ENCODE measurements at places on chromosomes 2 and 18.

DNA sequence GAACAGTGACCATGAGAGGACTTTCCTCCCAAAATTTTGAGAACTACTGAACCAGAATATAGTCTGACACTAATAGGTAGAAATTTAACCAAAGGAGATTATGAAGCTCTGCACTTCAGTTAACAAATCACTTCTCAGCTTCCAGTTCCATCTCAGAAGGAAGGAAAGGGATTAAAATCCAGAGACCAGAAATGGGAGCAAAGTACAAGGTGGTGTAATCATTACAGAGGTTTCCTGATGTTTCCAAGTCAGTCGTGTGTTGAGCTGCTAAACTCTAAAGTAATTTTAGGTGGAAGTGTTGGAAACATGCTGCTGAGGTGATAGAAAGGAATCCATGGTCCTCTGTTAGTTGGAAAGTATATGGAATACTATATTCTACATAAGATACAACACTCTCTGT lies 10.8 kb downstream of the TYMS start:
- no peak overlapping the region for H3K4me3 ChIP-seq
- H3K36me3 ChIP-seq: peaks cover 67% of the 10 kb centered on the region
- H3K27ac ChIP-seq: peak overlapping the region; percentile 38
- no peaks in the 10 kb centered on the region for H3K27me3 ChIP-seq

GRCh38 chr2:171018522-171018921 lies 89.5 kb downstream of the GORASP2 start:
- no peak overlapping the region for H3K4me3 ChIP-seq
- H3K27ac ChIP-seq: peak overlapping the region; percentile 29
- peaks cover 55% of the 10 kb centered on the region for H3K36me3 ChIP-seq
- no peaks in the 10 kb centered on the region for H3K27me3 ChIP-seq

DNA sequence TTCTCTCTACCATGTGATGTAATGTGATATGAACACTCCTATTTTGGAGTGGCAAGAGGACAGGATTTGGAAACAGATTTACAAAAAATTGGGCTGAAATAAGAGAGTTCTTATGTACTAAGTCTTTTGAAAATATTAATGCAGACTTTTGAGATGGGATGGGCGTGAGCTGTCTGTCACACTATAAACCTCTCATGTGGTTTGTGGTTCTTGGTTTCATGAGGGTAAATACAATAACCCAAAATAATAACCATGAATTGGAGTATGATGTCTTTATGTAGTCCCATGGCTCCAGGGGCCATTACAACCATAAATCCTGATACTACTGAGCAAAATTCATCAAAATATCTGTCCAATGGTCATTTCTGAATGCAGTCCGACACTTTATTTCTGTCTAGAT lies 668.0 kb downstream of the MBD2 start:
- H3K4me1 ChIP-seq: no peaks in the 10 kb centered on the region
- no peak for DNase-seq
- H3K27ac ChIP-seq: no peak overlapping the region

GRCh38 chr2:85737961-85738360 lies 15.8 kb upstream of the ATOH8 start:
- peaks cover 1% of the 10 kb centered on the region for H3K4me1 ChIP-seq
- H3K27ac ChIP-seq: no peak overlapping the region
- peaks cover 56% of the 10 kb centered on the region for H3K27me3 ChIP-seq
- no peak overlapping the region for H3K4me3 ChIP-seq
- DNase-seq: no peak

DNA sequence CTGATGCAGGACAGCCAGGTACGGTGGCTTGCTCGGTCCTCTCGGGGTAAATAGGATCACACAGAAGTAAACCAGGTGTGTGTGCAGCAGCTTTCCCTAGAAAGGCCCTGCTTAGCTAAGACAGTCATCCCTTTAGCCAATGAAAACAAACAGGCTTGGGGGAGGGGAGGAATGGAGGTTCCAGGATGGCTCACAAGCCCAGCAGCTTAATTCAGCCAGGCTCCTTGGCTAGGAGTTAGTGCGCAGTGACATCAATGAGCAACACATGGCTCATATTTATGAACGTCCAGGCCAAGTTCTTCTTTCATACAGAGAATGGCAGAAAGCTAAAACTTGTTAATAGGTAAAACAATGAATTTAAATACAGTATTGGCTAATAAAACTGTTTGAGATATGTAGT lies 10.2 kb downstream of the IAH1 start:
- no peak overlapping the region for H3K27ac ChIP-seq
- no peak for DNase-seq
- H3K4me1 ChIP-seq: no peaks in the 10 kb centered on the region
- H3K4me3 ChIP-seq: no peak overlapping the region
- no peaks in the 10 kb centered on the region for H3K27me3 ChIP-seq

GRCh38 chr2:55175254-55176093 lies 56.6 kb downstream of the CLHC1 start:
- no peaks in the 10 kb centered on the region for H3K27me3 ChIP-seq
- no peak for DNase-seq
- no peaks in the 10 kb centered on the region for H3K36me3 ChIP-seq

DNA sequence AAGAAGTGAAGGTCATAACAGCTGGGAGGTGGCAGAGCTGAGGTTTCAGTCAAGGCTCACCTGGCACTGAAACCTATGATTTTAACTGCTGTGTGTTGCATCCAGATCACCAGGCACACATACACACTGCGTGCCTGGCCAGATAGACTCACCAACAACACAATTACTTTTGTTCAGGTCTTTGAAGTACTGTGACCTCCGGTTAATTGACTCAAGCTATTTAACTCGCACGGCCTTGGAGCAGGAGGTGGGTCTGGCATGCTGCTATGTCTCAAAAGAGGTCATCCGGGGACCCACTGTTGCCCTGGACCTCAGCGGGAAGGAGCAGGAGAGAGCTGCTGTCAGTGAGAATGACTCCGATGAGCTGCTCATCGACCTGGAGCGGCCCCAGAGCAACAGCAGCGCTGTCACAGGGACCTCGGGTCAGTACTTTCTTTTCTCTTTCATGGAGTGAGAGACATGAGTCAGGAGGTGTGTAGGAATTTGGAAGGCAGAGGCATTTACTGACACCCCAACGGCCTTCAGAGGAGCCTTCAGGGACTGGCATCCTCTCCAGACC lies 104.1 kb downstream of the ESCO1 start:
- peaks cover 3% of the 10 kb centered on the region for H3K27me3 ChIP-seq
- no peak for DNase-seq
- no peak overlapping the region for H3K4me3 ChIP-seq
- no peak overlapping the region for H3K27ac ChIP-seq
- no peaks in the 10 kb centered on the region for H3K4me1 ChIP-seq

GRCh38 chr2:58532641-58533040 lies 291.5 kb upstream of the FANCL start:
- H3K36me3 ChIP-seq: no peaks in the 10 kb centered on the region
- no peak for DNase-seq
- H3K4me1 ChIP-seq: no peaks in the 10 kb centered on the region
- no peak overlapping the region for H3K4me3 ChIP-seq
- H3K27ac ChIP-seq: no peak overlapping the region
- peaks cover 1% of the 10 kb centered on the region for H3K27me3 ChIP-seq

GRCh38 chr2:207123776-207124391 lies 41.9 kb downstream of the KLF7 start:
- H3K4me1 ChIP-seq: peaks cover 28% of the 10 kb centered on the region
- no peaks in the 10 kb centered on the region for H3K27me3 ChIP-seq
- no peak overlapping the region for H3K27ac ChIP-seq

DNA sequence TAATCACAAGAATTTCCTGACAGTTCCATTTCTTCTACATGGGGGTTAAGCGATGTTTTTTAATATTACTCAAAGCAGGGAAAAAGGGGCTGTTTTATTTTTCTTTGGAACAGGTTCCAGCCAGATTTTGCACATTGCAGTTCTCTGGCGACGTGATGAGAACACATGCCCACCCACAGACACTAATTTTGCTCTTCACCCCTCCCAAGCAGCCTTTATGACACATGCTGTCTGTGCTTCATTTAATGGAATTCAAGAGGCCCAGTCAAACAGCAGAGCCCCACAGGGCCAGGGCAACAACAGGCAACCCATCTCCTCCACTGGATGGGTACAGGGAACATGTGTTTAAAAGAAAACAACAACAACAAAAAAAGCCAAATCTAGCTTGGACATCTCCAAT lies 70.8 kb downstream of the SPRED2 start:
- peaks cover 40% of the 10 kb centered on the region for H3K4me1 ChIP-seq
- peak overlapping the region; percentile 17 for H3K27ac ChIP-seq
- H3K4me3 ChIP-seq: no peak overlapping the region
- H3K27me3 ChIP-seq: peaks cover 25% of the 10 kb centered on the region

- no peaks in the 10 kb centered on the region for H3K36me3 ChIP-seq
- DNase-seq: no peak
- H3K27me3 ChIP-seq: peaks cover 14% of the 10 kb centered on the region
- no peak overlapping the region for H3K27ac ChIP-seq
- H3K4me1 ChIP-seq: no peaks in the 10 kb centered on the region
- H3K4me3 ChIP-seq: no peak overlapping the region
Observed at GRCh38 chr2:112606547-112606946, 22.1 kb downstream of the CHCHD5 start.

- peaks cover 31% of the 10 kb centered on the region for H3K36me3 ChIP-seq
- H3K4me1 ChIP-seq: peaks cover 27% of the 10 kb centered on the region
- H3K27me3 ChIP-seq: no peaks in the 10 kb centered on the region
Observed at GRCh38 chr2:7559791-7560190, 642.6 kb downstream of the RNF144A start.

DNA sequence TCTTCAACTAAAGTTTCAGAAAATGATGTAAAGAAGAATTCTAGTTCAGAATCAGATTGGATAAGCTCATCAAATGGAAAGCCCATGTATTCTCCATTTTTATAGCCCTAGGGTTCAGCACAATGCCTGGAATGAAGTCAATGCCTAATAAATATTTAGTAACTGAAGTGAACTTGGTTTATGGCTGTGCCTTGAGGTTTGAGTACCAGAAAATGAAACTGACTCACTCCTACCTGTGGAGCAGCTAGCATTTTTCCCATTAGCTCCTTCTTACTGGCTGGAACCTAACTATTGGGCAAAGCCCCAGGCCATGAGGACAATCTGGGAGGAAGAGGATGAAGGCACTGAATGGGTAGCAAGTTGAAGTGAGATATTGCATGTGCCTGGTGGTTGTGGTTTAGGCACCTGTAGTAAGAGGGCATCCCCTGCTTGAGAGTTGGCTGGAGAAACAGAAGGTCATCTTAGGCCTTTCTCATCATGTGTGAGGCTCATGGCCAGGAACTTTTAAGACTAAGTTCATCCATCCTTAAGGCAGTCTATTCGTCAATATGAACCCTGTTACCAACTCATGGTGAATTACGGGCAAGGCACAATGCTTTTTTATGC lies 85.0 kb upstream of the LYPD1 start:
- H3K4me1 ChIP-seq: no peaks in the 10 kb centered on the region
- no peak overlapping the region for H3K27ac ChIP-seq
- H3K36me3 ChIP-seq: no peaks in the 10 kb centered on the region
- no peaks in the 10 kb centered on the region for H3K27me3 ChIP-seq
- no peak overlapping the region for H3K4me3 ChIP-seq

- no peak overlapping the region for H3K4me3 ChIP-seq
- H3K36me3 ChIP-seq: peaks cover 1% of the 10 kb centered on the region
- peaks cover 41% of the 10 kb centered on the region for H3K4me1 ChIP-seq
- H3K27ac ChIP-seq: no peak overlapping the region
- DNase-seq: no peak
Observed at GRCh38 chr2:237425320-237425719, 11.4 kb upstream of the COL6A3 start.

DNA sequence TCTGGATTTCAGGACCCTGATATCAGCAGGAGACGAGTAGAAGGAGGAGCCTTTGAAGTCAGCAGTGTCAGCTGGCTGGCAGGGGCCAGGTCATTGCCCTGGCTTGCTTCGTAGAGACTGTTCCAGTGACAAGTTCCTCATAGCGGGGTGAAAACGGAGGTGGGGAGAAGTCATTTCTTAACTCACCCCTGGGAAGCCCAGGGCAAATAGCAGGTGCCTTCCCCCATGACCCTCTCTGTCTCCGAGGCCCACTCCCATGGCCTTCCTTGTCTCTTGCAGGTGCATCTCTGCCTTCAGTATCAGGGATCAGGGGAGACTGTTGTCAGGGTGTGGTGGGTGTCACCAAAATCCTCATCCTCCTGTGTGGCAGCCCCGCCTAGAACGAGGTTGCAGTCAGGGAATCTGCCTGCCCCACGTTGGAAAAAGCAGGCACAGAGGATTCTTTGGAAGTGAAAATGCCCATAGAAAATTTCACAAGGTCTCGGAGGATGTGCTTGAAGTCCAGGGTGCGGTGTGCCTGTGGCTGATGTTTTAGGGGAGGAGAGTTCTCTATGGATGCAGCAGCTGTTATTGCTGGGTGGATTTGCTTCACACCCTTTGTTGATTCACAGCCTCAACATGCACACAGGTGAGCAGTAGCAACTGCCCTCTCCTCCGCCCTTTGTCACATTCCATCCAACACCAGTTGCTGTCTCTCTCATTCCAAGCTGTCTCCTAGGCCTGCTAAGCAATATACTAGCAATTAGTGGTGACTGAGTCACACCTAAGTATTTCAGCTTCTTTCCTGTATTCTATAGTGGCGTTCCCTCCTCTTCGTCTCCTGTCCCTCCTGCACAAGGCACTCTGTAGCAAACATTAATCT lies 142.6 kb upstream of the FHL2 start:
- peaks cover 6% of the 10 kb centered on the region for H3K27me3 ChIP-seq
- no peak overlapping the region for H3K4me3 ChIP-seq
- peaks cover 6% of the 10 kb centered on the region for H3K4me1 ChIP-seq

- no peak overlapping the region for H3K27ac ChIP-seq
- no peaks in the 10 kb centered on the region for H3K36me3 ChIP-seq
- H3K27me3 ChIP-seq: no peaks in the 10 kb centered on the region
- H3K4me3 ChIP-seq: no peak overlapping the region
- H3K4me1 ChIP-seq: no peaks in the 10 kb centered on the region
- no peak for DNase-seq
Observed at GRCh38 chr2:220259662-220260061, 632.2 kb downstream of the SLC4A3 start.

DNA sequence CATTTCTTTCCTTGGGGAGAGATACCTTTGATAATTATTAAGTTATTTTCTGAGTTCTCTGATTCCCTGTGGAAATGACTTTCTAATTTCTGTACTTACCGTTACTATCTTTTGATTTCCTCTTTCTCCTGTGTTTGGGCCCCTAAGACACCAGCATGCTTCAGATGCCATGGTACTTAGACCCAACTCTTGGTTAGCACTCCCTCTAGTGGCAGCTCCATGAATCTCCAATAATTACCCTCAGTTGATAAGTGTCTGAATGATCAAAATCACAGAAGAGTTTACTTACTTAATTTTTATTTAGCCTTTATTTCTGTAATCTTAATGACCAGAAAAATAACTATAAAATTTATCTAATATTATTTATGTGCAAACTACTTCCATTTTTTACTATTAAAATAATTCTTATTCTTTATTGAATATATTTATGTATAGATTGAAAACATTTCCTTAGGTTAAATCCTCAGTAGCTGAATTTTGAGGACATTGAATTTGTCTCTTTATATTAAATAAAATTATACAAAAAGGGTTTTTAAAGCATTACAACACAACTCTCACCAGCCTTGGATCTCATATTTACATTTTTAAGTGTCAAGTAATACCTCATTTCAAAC lies 300.4 kb downstream of the KCNS3 start:
- H3K4me3 ChIP-seq: no peak overlapping the region
- no peaks in the 10 kb centered on the region for H3K27me3 ChIP-seq
- DNase-seq: peak; percentile 7
- H3K27ac ChIP-seq: no peak overlapping the region
- no peaks in the 10 kb centered on the region for H3K4me1 ChIP-seq

GRCh38 chr2:32904074-32904473 lies 42.7 kb upstream of the LTBP1 start:
- DNase-seq: no peak
- no peak overlapping the region for H3K4me3 ChIP-seq
- H3K4me1 ChIP-seq: no peaks in the 10 kb centered on the region
- H3K27ac ChIP-seq: no peak overlapping the region

Data from T-helper 2 cell treated with Interferon-gamma antibody and Interleukin-4, amounts not matched to agents 5 μg/mL and 100 μg/mL, for 36 hours (primary cell).